Right forelimb (tissue), 1 donor: ENCODE measurements at places on chromosomes 1 and 21.
A peak's percentile ranks its signal among the peaks of the same experiment; 100 is the strongest.

GRCh38 chr1:230274254-230274653, 151.9 kb downstream of the PGBD5 start:
- DNase-seq, result no peak

DNA sequence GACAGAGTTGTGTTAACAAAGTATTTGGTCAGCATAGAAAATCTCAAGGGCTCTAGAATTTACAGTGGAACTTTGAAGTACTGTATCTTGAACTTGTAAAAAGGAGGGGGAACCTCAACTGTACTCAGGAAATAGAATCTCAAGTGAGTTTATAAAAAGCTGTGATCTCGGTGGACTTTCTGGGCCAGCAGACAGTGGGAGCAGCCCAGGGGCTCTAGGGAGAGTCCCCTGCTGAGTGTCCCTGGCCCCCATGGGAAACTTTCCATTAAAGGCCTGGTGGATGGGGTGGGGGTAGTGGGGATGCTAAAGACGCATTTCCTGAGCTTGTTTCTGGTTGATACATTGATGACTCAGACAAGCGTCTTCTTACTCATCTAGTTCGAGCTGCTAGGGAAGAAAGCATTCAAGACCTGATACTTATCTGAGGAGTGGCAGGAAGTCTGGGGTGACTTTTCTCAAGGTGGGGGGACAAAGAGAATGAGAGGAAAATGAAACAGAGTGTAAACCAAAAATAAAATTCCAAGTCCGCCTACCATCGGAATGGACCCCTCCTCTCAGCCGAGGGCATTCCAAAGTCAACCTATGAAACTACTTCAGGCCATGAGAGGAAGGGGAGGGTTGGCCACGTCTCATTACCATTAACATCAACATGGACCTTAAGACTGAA, 65.5 kb downstream of the NID1 start:
- no peak for DNase-seq

DNA sequence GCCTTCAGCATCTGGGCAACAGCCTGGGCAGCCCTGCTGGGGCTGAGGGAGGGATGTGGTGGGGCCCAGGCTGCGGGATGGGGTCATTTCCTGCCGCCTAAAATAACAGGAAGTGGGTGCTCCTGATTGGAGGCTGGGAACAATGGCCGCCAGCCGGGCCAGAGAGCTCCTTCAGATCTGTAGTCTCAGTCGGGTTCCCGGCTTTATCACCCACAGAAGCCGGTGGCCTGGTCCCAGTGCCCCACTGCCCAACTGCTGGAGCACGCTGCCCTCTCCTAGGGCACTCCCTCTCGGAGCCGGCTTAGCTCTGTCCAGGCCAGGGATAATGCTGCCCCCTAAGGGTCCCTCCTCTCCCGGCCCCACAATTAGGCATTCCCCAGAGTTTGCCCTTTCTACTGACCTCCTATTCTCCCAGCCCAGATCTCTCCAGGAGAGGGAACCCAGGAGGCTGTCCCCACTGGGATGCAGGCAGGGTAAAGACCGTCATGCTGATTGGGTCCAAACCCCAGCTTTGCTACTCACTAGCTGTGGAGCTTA, 5.1 kb downstream of the MAP7D1 start:
- DNase-seq, result peak; percentile 67

- no peak for DNase-seq
Measured at GRCh38 chr1:66294707-66295370, 239.1 kb upstream of the SGIP1 start.

DNA sequence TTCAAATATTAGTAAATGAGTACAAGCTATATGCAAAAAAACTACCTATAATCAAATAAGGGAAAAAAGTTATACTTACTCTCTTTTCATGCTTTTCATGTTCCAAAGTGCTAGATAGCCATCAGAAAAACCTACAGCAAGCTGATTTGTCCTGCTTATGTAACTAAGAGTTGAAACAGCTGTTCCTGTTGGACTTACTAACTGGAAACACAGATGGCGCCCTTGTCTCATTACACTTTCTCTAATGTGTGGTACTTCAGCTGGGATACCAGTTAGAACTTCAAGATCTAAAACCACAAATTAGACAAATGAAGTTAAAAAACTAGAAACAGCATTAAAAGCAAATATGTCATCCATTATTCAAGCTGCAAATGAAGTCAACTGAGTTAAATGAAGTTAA, 24.3 kb downstream of the AHCTF1 start:
- DNase-seq, result no peak

GRCh38 chr1:62245201-62245600, 50.6 kb downstream of the L1TD1 start:
- no peak for DNase-seq
